ENCODE measurements at places on chromosomes 4 and X.

GRCh38 chr4:148162991-148163390, 279.2 kb downstream of the NR3C2 start:
- no peak for DNase-seq

- no peak for DNase-seq
Measured at GRCh38 chr4:176795441-176795840, 2.7 kb upstream of the VEGFC start.

DNA sequence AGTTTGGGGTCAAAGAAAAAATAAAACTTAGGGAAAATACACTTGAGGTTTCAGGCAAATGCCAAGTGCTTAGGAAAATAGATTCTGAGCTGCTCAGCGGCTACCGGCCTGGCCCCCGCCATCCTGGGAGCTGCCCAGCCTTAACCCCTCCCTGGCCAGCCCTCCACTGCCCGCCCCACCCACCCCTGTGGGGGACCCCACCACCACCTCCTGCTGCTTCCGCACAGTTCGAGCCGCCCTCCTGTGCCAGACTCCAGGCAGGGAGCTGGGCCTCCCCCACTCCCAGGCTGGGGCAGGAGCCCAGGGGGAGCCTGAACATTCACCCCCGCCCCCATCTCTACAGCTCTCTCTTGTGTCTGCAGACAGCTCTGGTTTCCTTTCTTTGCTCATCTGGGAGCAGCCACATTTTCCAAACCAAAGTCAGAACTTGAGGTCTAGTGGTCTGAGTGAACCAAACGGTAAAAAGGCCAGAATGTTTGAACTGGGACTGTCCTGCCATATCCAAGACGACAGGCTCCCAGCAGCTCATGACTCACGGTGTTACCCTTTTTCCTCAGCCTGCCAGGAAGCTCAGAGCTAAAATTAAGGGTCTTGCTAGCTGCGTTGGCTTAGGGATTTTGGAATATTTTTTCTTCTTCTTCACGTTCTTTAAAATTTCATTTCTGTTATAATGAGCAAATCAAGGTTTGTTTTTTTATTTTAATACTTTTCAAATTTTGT, 4.7 kb upstream of the FGFR3 start:
- DNase-seq, result no peak

DNA sequence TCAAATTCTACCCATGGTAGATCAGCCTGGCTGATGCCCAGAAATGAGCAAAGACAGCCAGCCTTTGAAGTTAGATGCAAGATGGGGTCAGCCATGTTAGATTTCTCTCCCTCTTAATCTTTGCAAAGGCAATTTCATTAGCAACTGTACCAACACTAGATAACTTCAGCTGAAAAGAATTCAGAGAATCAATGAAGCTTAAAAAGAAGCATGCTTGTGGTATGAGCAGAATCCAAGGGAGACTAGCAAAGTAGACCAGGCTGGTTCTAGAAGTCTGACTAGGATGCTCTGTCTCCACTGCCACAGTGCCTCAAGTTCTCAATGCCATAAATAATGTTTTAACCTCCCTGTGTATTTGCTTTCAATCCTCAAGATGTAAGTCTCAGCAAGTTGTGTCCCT, 247.3 kb downstream of the SLC7A11 start:
- DNase-seq, result no peak

- no peak for DNase-seq
Measured at GRCh38 chr4:165656829-165657490, 216.1 kb upstream of the TLL1 start.

GRCh38 chr4:24330573-24330972, 253.8 kb downstream of the DHX15 start:
- no peak for DNase-seq

- DNase-seq, result no peak
Measured at GRCh38 chrX:8018934-8019333, 91.7 kb upstream of the PNPLA4 start.

DNA sequence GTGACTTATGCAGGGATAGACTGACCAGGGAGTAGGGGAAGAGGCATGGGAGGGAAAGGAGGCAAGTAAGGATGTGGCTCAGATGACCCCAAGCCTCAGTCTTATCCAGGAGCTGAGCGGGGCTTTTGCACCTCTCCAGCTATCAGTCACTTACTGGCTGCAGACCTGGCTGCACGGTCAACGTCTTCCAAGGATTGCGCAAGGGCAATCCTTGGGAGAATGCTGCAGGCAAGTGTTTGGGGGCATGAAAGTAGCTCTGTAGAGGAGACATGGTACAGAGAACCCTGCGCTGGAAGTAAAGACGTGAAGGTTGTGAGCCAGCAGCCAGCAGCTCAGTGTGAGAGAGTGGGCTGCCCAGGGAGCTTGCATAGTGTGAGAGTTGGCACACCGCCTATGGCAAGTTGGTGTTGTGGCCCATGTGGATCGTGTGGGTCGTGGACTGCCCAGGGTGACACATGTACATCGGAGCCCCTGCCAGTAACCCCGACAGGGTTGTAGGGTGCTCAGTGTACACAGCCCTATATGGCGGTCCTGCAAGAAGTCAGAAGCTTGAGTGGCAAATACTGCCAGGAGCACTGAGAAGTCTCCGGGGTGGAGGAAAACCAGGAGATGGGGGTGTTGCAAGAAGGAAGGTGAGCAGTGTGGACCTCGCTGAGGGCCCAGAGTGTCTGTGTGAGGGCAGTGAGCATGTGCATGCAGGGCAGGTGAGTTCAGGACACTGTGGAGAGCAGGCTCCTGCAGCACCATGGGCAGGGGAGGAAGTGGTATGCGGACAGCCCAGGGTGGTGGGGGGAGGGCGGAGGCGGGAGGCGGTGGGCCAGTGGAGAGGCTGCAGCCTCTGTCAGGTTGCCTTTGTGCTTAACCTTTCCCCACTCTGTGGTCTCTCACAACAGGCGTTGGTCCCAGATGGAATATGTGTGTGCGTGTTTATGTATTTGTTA, 50.9 kb downstream of the KIT start:
- DNase-seq, result no peak

- peak; percentile 10 for DNase-seq
Measured at GRCh38 chrX:134186362-134187121, 50.4 kb upstream of the CCDC160 start.

DNA sequence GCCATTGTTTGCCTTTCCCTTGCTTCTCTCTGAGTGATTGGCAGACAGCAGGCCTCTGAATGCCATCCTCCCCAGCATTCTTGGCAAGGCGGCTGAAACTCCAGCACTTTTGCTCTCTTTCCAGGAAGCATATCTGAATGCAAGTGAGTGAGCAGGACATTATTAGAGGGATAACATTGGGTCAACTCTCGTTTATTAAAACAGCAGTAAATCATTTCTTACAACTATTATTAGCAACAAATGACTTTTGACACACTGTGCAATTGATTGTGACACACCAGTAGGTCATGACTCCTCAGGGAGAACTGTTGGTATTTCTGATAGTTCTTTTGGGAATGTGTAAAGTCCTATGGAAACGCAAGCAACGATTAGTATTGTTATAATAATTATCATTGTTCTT, 103.8 kb downstream of the EFNB1 start:
- no peak for DNase-seq

GRCh38 chrX:148365233-148365632, 135.2 kb upstream of the AFF2 start:
- DNase-seq, result no peak

- no peak for DNase-seq
Measured at GRCh38 chr4:188611143-188611542, 471.9 kb downstream of the TRIML1 start.

GRCh38 chr4:2812612-2813354, 19.9 kb downstream of the SH3BP2 start:
- DNase-seq, result no peak

- DNase-seq, result no peak
Measured at GRCh38 chrX:117645639-117646038, 471.0 kb downstream of the KLHL13 start.

GRCh38 chrX:110145854-110146253, 142.9 kb downstream of the TMEM164 start:
- DNase-seq, result no peak

DNA sequence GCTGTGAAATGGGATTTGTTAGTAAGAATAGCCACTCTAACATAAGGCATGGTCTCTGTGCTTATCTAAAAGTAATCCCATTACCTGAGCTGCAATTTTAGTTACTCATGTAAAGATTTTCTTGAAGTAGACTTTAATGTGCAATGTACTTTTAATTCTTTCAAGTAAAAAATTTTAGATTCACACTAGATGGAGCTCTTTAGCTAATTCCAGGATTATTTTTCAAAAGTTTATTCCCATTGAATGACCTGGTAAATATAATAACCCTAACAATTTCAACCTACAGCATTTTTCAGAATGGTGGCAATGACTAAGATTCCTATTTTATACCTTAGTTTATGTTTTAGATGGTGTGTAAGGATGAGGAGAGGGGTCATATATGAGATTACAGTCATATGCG, 18.1 kb downstream of the USP38 start:
- DNase-seq, result no peak

DNA sequence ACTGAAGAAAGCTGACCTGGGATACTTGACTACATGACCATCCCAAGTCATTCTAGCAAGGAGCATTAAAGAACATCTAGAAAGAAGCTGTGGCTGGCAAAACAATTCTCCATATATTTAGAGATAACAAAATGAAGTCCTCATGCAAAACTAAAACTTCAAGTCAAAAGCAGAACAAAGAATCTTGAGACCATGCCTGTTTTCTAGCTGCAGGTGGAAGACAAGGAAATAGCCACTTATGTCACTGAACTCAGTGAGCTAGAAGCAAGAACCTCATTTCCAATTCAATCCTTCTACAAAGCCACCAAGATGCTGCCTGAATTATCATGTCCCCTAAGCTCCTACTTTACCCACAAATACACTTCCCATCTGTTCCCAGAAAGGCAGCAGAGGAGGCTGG, 13.8 kb downstream of the USP46 start:
- DNase-seq, result no peak

DNA sequence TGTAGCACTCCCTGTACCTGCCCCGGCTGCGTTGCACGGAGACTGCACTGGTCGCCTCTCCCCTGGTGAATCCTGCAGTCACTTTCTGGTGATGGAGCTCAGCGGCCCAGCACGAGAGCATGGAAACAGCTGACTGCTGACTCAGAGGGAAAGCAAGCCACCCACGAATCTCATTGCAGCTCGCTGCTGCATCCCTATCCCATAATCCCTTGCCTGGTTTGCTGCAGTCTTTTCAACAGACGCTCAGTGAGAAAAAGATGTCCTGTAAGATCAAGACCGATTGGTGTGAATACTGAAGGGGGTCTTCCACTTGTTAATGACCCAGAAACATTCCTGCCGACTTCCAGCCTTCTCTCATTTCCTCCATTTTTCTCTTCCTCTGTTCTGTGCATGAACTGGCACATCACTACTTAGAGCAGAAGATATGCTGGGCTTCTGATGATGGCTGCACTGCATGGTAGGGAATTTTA, 52.9 kb downstream of the TRIM2 start:
- peak; percentile 11 for DNase-seq

GRCh38 chrX:48934581-48935300, 15.9 kb upstream of the PIM2 start:
- DNase-seq, result no peak

DNA sequence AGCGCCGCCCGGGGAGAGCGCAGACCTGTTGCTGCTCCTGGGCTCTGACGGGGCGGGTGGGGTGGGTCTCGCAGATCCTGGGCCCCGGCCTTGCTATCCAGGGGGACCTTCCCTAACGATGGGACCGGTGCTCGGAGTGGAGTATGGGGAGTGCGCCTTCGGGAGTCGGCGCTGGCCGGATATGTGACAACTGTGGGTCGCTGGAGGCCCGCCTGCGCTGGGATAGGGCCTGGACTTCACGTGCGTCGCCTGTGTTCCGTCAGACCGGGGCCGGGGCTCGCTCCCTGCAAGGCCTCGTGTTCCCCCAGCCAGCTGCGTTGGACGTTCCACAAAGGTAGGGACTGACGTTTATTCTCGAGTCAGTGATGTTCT, 1.3 kb downstream of the TBL1X start:
- no peak for DNase-seq

DNA sequence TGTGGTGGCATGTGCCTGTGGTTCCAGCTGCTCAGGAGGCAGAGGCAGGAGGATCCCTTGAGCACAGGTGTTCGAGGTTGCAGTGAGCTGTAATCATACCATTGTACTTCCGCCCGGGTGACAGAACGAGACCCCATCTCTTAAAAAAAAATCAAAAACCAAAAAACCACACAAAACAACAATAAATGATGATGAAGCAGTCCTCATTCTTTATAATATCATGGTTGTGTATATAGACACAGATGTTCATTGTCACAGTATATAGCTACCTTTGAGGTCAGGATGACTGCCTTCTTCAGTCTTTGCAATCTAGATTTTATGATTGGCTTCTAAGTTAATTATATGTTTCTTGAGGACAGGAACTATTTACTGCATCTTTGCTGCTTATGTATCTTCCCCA, 37.0 kb downstream of the ZFX start:
- no peak for DNase-seq

- no peak for DNase-seq
Measured at GRCh38 chrX:112863850-112864249, 23.2 kb upstream of the AMOT start.

DNA sequence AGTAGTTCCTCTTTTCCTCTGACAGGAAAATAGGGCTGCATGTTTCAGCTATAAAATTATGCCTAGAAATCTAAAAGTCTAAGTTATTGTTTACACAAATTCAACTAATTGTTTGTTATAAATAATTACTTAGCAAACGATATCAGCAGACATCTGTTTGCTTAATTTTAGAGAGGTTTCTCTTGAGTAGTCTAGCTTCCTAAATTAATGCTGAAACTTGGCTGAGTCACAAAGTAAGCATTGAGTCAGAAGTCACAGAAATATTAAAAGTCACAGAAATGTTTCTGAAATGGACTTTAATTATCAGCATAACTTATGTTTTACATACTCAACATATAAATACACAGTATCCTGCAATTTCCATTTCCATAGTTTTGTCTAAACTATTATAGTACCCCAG, 1044.0 kb downstream of the CCSER1 start:
- no peak for DNase-seq

DNA sequence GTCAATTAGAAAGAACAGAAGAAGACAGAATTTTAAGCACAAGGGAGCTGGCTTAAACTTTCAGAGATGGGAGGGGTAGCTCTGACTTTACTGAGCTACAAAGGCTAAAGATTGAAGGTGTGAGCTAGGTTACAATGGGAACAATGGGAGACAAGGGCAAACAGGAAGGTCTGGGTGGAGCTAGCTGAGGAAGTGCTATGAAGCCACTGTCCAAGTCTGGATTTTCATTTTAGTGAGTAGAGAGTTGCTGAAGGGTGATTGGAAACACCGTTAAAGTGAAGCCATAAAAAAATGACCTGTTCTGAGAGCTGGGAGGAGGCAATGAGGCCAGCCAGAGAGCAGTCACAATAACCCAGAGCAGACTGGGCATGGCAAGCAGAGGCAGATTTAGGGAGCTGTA, 104.3 kb upstream of the CITED1 start:
- DNase-seq, result no peak
